Activated CD8-positive, alpha-beta T cell treated with anti-CD3 and anti-CD28 coated beads for 36 hours (primary cell): ENCODE measurements at places on chromosomes 5 and 9.
A peak's percentile ranks its signal among the peaks of the same experiment; 100 is the strongest.

GRCh38 chr5:104472811-104473210 is 910.2 kb upstream of the NUDT12 start:
- no peak for DNase-seq

DNA sequence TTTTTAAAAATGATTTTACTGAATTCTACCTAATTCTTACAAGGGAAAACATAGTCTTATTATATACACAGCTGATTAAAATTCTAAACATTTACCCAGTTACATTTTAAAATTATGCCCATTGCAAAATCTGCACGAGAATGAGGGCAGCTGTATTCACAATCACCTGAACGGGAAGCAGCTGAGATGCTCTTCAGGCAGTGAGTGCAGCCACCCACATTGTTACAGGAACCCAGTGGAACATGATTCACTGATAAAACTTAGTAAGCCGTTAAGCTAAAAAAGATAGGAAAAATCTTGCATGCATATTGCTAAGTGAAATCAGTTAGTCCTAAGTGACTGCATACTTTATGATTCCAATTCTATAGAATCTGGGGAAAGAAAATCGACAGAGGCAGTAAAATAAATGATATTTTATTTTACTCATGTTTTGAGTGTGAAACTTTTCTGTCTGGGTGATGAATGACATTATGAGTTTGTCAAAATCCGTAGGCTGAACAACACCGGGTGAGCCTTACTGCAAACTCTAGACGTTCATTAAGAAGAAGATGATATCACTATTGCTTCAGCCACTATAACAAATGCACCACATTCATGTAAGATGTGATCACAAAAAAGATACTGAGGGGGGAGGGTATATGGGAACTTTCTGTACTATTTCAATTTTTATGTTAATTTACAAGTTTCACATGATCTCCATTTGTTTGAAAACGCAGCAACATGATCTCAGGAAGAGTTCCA is 39.1 kb upstream of the FLT4 start:
- peak; percentile 45 for DNase-seq

DNA sequence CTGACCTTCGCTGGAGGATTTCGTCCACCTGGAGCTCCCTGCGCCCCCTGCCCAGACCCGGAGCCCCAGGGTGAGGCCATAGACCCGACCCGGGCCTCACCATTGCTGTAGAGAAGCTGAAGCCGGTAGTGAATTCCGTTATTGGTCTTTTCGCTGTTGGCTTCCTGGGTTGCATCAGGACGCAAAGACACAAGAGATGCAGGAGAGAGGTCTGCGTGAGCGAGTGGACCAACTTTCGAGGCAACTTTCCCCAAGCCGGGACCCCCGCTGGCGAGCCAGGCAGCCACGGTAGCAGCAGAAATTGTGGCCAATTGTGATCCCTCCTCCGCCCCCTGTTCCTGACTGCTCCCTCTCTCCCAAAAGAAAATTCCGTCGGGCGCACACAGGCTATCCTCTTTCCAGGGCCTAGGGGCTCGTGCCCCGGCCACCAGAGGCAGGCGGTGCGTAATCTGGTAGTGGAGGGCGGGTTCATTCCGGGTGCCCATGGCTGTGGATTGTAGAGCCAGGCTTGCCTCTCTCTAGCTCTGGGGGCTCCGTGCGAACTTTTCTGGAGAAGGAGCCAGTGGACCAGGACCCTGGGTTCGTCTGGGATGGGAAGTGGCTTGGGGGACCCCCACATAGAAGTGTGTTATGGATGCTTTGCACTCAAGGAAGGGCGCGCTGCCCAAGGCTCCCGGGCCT is 3.3 kb downstream of the EBF1 start:
- DNase-seq: no peak

- no peak for DNase-seq
Observed at GRCh38 chr5:151682751-151683331, 3.9 kb downstream of the SPARC start.

DNA sequence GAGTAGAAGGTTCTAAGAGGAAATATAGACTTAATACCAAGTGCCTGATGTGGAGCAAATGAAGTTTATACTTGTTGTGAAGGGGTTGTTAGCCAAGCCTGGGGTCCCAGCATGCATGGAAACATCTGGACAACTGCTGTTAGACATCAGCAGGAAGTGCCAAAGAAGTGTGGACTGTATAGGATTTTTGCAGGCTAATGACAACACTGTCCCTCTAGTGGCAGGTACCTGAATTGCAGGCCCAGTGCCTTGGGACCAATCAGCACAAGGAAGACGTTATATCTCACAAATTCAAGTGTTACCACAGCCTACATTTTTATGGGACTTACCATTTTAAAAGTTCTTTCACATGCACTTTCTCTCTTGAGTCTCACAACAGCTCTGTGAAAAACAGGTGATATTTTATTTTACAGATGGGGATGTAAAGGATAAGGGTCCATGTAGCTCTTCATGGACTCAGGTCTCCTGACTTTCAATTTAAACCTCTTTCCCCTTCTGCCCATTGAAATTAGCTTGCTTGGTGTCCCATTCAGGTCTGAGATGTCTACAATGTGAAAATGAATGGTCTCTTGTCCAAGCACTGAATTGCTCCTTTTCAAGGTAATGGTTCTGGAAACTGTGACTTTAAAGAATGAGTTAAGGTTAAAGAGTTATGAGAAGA is 89.0 kb upstream of the MAP1B start:
- peak; percentile 81 for DNase-seq

DNA sequence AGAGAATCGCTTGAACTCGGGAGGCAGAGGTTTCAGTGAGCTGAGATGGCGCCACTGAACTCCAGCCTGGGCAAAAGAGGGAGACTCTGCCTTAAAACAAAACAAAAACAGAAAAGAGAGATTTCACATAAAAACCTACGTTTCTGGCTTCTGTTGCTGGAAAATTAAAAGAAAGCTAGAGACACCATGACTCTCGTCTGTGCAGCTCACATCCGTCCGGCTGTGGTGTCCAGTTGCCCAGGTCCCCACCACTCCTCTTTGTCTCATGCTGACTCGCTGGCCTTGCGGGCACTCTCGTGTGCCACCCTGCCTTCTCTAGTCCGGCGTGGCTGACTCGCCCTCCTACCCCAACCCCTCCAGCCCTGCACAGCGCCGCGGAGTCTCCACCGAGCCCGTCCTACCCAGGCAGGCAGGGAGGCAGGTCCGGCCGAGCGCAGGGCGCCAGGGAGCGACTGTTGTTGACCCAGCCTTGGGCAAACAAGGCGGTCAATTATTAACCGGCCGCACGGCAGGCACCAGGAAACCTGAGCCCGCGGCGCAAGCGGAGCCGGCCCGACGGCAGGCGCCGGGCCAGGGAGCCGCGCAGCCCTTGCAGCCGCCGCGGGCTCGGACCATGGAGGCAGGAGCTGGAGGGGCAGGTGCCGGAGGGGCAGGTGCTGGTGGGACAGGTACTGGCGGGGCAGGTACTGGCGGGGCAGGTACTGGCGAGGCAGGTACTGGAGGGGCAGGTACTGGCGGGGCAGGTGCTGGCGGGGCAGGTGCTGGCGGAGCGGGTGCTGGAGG is at the start of gene PRRT1B:
Gene PRRT1B, plus strand, starts transcription at position 521 of the 783 bp plus-strand sequence. Its CDS starts 93 bp downstream, at position 614.
- DNase-seq: no peak

DNA sequence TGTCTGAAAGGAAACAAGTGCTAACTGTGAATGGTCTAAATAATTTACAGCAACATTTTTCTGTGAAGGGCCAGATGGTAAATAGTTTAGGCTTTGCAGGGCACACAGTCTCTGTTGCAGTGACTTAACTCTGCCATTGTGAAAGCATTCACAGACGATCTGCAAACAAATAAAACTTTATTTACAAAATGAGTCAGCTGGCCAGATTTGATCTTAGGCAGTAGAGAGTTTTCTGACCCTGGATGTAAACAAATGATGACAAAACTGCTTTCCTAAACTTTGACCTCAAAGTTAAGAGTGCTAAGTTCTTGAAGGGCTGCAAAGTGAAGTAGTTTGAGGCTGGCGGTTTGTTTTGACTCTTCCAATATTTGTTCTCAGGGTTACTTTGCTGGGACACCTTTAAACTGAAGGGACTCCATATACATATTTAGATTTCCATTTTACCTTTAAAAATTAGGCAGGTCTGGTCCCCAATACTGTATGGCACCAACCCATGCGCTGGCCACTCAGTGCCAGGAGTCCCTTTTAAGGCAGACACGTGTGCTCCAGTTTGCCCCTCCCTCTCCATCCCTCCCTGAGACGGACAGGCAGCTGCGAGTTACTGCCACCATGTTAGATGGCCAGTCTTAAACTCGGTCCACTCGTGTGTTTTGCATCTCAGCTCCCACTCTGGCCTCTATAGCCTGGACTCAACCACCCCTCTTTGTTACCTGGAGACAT is 4.0 kb upstream of the ADAMTS16 start:
- no peak for DNase-seq

DNA sequence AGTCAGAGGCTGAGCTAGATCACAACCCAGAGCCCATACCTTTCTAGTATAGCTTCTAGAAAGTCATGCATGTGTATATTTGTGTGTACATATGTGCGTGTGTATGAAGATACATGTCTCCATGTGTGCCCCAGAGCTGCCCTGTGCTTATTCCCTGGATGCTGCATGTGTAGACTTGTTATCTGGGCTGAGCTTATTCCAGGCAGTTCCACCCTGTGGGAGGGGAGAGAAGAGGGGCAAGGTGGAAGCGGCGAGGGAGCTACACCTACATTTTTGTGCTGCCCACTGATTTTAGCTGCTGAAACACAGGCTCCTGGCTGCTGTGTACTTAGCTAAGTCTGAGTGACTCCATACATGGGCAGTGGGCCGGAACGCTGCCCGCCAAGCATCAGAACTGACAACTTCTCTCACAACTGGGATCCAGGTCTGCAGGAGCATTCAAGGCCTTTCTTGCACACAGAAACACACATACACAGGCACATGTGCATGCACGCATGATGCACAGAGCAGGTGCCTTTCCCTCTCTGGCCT is 38.0 kb upstream of the XPA start:
- DNase-seq: no peak

- DNase-seq: no peak
Observed at GRCh38 chr5:111673891-111674626, 82.9 kb downstream of the NREP start.

DNA sequence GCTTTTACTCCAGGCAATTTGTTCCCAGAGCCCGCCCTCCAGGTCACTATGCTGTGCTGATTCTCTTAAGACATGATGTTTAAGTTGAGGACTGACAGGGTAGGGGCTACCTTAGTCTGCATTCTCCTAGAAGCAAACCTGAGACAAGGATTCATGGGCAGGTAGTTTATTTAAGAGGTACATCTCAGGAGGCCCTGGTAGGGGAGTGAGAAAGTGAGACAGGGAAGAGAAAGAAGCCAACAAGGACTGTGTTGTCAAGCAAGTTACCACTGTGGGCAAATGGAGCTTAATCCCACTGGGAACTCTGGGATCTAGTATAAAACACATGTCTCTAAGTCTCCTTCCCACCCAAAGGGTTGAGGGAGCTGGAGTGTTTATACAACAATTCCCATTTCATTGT is 43.6 kb upstream of the FSTL4 start:
- no peak for DNase-seq

DNA sequence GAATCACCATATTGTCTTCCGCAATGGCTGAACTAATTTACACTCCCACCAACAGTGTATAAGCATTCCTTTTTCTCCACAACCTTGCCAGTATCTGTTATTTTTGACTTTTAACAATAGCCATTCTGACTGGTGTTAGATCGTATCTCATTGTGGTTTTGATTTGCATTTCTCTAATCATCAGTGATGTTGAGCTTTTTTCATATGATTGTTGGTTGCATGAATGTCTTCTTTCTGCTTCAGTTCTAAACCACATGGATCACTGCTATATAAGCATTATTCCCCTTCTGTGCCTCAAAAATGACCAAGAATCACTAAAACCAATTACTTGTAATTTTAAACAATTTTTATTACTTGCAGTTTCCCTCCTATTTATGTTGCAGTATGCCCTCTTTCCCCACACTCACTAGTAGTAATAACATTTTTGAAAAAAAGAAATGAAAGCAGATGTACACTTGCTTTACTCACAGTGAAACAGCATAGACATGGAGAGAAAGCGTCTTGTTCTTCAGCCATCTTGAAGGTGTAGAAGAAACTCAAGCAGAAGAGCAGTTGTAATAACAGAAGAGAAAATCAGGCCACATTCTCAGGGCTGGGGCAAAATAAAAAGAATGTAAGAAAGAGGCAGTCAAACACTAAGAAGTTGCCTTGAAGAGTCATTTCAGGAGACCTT is 4.5 kb upstream of the TMEM252 start:
- no peak for DNase-seq

GRCh38 chr9:16447946-16448345 is 422.5 kb downstream of the BNC2 start:
- no peak for DNase-seq

DNA sequence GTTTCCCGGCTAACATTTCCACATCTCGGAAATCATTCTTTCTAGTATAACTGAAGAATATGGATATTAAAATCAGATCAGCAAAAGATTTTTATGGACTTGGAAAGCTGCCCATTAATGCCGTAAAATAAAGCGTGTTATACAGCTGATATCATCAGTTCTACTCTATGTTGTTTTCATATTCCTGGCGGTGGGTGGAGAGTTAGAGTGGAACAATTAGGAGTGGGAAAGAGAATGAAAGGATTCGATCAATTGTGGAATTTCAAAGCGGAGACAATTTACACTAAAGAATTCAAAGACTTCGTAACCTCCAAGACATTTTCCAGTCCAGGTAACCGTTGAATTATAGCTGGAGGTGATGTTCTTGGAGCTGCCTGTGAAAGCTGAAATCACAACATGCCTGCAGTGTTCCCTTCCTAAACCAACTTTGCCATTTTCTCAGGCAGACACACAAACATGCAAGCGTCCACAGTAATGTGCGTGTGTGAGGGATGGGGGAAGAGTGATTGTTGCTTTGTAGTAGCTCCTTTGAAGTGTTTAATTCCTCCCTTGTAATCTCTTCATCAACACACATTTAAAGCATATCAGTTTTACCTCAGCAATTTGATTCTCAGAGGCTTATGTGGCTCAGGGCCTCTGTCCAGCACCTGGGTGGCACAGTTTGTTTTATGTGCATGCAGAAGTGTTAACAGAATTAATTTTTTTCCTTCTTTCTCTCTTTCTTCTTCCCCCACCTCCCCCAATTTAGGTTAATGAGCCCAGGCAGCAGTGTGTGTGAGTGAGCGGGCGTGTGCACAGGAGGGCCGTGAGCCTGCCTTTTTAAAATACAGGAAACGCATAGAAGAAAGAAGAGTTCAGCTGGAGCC is 544.1 kb downstream of the RAB3C start:
- DNase-seq: no peak
